Right cardiac atrium (tissue), 5 donors: ENCODE measurements at places on chromosomes 1 and 21. TPM values are rescaled to one million over a fixed set of nuclear protein-coding genes. Genes with fewer than 3 reads are reported as not detected.
A peak's percentile ranks its signal among the peaks of the same experiment; 100 is the strongest.

DNA sequence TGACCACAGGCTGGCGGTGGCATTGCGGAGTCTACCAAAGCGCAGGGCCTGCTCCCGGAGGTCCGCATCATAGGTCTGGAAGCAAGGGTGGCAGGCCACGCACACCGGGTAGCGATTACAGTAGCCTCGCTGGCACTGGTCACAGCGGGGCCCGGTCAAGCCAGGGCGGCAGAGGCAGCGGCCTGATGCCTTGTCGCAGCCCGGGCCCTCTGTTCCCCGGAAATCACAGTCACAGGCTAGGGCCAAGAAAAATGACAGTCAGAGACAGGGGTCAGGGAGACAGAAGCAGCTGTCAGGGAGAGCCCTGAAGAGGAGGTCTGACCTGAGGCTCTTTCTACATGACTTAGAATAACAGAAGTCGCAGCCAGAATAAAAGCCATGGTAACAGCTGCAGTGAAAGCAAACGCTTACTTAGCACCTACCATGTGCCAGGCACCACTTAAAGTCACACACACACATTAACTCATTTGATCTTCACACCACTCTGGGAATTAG lies 26.4 kb downstream of the LAMB3 start:
- DNase-seq: peak; percentile 72

Gene ZFP69B
- polyA plus RNA-seq: 0.29 TPM

DNA sequence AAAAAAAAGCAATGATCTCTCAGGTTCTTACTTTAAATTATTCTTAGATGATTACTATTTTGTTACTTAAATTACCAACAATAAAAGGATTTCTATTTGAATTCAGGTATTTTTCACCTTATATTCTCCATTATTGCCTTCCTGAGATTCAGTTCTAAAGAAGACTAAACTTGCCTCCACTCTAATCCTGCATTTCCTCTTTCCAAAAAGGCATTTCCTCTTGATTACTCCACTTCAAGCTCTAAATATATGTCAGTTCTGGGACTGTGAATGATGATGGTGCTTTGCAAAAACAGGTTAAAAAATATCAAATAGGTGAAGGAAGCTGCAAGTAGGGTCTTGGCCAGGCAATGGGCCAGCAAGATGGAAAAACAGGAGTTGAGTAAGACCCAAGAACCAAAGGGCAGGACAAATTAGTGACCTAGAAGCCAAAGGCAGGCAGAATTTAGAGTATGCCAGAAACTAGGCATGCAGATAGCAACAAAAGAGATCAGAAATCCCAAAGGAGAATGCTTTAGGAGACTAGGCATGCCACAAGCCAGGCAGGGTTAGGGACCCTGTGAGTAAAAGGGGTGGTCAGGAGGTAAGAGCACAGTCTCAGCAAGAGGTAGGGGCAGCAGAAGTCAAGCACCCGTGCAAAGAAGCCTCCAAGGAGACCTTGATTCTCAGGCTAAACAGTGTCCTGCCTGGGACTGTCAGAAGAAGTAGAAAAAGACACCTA lies 11.3 kb upstream of the DIPK1A start:
- DNase-seq: no peak

- DNase-seq: no peak
These were observed 172.7 kb downstream of the BARHL2 start for GRCh38 chr1:90544356-90544755.

Gene TLCD4
- 18.2 TPM for polyA plus RNA-seq

Gene MX2
- polyA plus RNA-seq: 6.2 TPM

GRCh38 chr1:53576381-53576801 lies 117.2 kb downstream of the DMRTB1 start:
- DNase-seq: no peak

DNA sequence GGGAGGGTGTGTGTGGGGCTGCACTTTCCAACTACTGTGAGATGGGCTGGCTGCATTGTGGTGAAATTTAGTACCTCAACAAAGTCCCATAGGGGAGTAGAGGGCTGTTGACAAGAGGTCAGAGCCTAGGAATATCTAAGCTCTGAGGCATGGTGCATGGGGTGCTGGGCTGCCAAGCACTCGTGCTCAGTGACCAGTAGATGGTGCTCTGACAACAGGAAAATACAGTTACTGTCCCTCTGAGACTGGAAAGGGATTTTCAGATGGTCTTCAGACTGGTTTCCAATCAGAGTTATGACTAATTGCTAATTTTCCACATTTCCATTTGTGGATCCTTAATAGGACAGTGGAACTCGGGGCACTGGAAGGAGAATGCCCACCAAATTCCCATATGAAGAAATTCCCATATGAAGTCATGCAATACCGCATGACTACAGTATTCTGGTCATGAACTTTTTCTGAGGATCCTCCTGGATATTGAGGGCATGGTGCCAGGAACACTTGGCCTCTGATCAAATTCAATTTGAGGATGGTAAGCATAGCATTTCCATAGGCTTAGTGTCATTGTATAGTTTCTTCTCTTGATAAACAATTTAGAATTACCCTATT lies 4.1 kb upstream of the CACNA1E start:
- peak; percentile 67 for DNase-seq

GRCh38 chr1:26358411-26359384 lies 4.8 kb upstream of the CRYBG2 start:
- DNase-seq: no peak

Gene FOXO6
- 1.1 TPM for polyA plus RNA-seq

Gene ATXN7L2
- polyA plus RNA-seq: 2.6 TPM

Gene NR1I3
- polyA plus RNA-seq: 0.18 TPM

Gene PRELP
- 61.9 TPM for polyA plus RNA-seq

Gene JAM2
- polyA plus RNA-seq: 27.0 TPM

Gene MLLT11
- 10.1 TPM for polyA plus RNA-seq
